Fibroblast of lung (primary cell): ENCODE measurements at places on chromosomes 6 and 20. TPM values are rescaled to one million over a fixed set of nuclear protein-coding genes. Genes with fewer than 3 reads are reported as not detected.

DNA sequence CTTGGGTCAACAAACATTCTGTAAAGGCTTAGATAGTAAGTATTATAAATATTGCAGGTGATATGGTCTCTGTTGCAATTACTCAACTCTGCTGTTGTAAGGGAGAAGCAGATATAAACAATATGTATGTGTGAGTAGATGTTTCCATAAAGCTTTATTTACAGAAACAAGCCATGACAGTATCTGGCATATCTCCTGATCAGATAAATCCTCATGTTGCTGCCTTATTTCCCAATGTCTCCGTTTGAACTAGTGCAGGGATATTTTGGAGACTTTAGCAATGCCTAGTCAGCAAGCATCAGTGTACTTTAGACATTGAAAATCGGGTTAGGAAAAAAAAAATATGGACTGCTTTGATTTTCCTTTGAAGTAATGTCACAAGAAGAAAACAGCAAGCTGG is 96.1 kb downstream of the LAMA2 start:
- peak; percentile 72 for DNase-seq

DNA sequence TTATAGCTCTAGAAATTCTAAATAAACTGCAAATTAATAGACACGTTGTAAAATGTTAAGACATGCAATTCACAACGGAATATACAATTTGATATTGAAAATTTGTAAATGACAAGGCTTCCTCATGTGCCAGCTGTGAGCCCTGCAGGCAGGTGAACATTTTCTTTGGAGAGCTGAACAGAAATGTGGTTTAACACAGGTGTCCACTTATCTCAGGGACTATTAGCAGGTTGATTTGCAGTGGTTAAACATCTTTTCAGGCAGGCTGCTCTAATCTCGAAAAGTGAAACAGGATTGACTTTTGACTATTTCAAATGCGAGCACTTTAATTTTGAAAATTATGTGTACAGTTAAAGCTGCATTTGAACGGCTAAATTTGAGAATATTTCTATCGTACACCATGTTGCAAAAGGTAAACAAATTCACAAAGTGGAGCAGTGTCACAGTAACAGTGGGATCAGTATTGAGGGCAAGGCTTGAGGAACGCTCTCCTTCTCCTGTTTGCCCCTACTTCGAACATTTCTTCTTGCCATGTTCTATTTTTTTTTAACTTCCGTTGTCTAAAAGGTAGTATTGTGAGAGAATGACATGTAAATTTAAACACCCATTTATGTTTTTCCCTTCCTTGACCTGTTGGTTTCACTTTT is 210.8 kb downstream of the CDKAL1 start:
- no peak for DNase-seq

DNA sequence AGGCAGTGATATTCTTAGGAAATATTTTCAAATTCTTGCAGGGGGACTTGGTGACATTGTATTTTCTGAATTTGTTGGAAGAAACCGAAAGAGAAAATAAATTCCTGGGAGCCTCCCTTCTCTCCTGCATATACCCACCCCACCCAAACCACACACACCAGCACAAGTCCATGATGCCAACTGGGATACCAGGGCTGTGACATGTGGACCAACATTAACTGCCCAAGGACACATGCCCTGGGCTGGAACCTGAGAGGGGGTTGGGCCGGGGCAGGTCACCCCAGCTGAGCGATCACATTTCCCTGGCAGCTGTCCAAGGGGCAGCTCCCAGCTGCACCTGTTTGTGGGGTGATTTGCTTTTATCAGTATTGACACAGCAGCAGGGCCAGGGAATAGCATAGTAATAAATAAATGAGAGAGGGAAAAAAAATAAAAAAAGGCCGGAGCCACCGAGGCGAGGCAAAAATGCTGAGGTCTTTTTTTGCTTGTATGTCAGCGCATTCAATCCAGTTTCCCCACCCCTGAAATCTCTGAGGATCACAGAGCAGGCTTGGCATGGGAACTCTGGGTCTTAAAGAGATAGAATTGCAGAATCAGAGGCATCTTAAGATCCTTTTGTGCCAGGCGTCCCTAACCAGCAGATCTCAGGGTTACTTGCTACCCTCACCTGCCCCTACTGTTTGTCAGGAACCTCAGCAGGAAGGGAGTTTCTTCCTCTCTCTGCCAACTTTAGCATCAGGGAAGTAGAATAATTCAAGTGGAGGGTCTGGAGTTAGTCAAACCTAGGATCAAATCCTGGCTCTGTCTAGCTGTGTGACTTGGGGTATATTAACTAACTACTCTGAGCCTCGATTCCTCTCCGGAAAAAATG is 66.5 kb upstream of the PIM1 start:
- peak; percentile 46 for DNase-seq

BTN1A1 gene
- total RNA-seq: not detected in 2 replicates

- no peak for DNase-seq
Measured at GRCh38 chr20:59560588-59561227, 43.6 kb upstream of the PHACTR3 start.

- no peak for DNase-seq
Measured at GRCh38 chr6:26401389-26401986, 587 bp upstream of the BTN3A1 start.

- peak; percentile 49 for DNase-seq
Measured at GRCh38 chr6:41531591-41532582, 14.3 kb upstream of the FOXP4 start.

- DNase-seq: peak; percentile 82
Measured at GRCh38 chr6:81362246-81362645, 390.2 kb downstream of the TENT5A start.

- DNase-seq: no peak
Measured at GRCh38 chr6:24933868-24934401, 1.8 kb downstream of the RIPOR2 start.

DNA sequence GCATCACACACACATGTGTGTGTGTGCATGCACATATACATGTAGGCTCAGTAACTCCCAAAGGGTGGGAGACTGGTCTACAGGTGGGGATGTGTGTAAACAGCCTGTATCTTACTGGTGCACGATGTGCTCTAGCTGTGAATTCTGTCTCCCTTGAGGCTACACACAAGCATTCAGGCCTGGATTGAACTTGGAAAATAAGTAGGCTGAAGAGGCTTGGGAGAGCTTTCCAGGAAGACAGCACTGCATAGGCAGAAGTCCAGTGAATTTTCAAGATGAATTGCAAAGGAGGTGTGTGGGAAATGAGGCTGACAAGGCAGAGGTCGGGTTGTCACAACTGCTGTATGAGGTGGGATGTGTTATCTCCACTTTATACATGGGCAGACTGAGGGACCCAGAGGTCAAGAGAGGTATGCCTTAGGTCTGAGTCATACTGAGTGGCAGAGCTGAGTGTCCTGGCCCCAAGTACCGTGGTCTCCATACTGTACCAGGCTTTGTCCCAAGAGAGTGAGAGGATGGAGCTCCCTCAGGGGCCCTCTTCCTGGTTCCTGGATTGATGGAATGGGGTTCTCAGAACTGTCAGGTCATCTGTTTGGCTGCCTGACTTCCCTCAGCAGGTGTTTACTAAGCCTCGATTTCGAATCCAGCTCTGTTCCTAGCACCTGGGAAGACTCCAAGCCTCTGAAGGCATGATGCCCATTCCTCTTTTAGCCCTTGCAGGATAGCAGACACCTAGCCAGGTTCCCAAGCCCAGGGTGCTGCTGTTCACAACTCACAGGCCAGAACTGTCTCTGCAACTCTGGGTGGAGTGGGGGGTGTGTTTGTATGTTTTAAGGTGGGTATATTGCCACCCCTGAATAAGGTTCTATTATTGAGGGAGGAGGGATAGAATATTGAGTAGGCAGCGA is 14.4 kb downstream of the SNPH start:
- peak; percentile 17 for DNase-seq

FAM217A gene
- not detected in 2 replicates for total RNA-seq

DNA sequence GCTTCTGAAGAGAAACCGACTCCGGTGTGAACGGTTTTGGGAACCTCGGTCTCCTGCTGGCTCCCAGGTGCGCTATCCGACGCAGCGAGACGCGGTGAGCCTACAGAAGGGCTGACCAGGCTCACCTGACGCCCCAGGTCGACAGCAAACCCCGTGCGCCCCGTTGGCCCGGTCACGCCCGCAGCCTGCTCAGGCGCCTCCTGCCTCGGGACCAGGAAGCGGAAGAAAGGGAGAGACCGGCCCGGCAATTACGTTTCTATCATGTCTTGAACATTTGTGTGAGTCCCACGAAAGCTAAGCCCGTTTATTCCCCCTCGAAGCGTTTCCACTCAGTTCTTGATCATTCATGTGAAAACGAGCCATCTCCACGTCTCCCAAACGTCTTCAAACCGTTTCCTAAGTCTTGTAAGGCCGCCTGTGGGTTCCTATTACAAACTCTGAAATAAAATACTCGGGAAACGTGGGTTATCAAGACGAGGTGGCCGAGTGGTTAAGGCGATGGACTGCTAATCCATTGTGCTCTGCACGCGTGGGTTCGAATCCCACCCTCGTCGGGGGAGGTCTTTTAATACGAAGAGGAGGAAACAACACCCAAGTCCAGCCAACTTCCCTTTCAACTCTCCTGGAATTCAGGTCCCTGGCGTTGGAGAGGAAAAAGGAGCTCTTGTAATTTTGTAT is 150.5 kb upstream of the PRSS16 start:
- DNase-seq: peak; percentile 77

- DNase-seq: no peak
Measured at GRCh38 chr6:17396256-17396655, 2.9 kb downstream of the CAP2 start.

DNA sequence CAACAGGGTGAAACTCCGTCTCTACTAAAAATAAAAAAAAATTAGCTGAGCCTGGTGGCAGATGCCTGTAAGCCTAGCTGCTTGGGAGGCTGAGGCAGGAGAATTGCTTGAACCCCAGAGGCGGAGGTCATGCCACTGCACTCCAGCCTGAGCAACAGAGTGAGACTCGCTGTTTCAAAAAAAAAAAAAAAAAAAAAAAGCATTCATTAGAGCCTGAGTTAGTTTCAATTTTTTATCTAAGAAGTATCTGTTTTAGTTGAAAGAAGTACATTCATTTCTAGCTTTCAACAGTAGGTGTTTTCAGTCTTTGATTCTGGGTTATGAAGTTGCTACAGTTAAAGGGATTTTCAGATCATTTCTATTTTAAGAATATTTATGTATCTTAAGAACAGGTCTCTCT is 42.2 kb downstream of the ZNF292 start:
- DNase-seq: no peak

FAM184A gene
- total RNA-seq: 1.3 and 1.7 TPM in 2 replicates

GRCh38 chr6:91387290-91388059 is 800.6 kb upstream of the MAP3K7 start:
- no peak for DNase-seq

GRCh38 chr20:6613280-6613861 is 154.1 kb upstream of the BMP2 start:
- DNase-seq: no peak

HSPA1L gene
- total RNA-seq: 2.1 and 3.1 TPM in 2 replicates

- DNase-seq: peak; percentile 74
Measured at GRCh38 chr20:44092551-44093248, 94.3 kb downstream of the JPH2 start.

- peak; percentile 71 for DNase-seq
Measured at GRCh38 chr6:127971945-127972391, 71.1 kb upstream of the THEMIS start.

DNA sequence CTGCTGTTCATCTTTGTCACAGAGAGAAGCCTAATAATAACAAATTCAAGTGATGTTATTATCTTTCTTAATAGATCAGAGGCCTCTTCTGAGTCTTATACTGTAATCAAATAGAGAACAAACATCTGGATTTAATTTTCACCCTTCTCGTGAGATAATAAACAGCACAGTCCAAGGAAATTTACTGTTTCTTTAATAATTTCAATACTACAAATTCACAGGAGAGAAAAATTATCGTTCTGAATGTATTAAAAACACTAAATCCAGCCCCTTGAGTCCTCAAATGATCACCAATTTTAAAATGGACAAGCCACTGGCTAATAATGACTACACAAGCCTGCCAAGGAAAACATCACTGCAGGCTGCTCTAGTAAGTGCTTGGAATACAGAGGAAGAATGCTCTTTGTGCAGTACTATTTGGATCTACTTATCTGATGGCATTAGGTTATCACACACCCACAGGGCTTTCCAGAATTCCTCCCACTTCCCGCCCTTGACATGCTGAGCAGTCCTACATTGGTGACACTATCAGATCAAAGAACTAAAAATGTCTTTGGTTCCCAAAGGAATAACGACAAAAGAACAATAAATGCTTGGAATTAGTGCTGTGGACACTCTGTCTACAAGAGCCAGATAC is 38.1 kb downstream of the SYNE1 start:
- DNase-seq: no peak

PEX7 gene
- 8.7 and 18.0 TPM in 2 replicates for total RNA-seq

GRCh38 chr6:6626187-6626586 is 37.7 kb downstream of the LY86 start:
- DNase-seq: no peak

GGTLC1 gene
- total RNA-seq: not detected in 2 replicates

DNA sequence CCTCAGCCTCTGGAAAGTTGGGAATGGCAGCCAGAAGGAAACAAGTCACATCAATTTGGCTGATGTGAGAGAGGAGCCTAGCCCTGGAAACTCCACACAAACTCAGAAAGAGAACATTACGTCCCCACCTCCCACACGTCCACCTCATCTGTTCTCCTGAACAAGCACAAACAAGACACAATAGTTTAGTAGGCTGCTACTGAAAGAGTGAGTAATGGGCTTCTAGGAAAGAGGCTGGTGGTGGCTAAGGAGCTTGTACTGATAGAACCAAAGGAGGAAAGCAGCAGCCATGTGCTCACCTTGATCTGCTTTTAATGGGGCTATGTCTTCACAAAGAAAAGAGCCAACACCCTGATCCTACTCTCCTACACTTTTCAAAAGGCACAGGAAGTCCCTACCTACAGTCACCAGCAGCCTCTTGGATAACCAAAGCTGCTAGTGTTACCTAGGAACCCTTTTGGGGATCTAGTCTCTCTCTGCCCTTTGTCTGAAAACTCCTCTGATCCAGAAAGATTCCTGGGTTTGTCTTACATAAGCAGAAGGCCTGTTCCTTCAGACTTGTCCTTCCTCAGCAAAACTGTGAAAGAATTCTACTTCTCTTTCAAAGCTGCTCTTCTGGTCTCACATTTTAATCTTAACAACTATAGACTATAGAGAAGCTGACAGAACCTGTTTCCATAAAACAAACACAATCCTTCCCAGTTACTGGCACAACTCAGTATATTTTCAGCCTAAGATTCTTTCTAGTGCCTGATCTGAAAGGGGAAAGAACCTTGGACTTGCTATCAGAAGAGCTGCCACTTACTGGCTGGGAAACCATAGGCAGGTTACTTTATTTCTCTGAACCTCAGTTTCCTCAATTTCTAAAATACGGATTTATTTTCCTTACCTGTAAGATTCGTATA is 3.1 kb downstream of the PLAGL2 start:
- peak; percentile 22 for DNase-seq

GRCh38 chr6:16496210-16496609 is 257.8 kb downstream of the GMPR start:
- DNase-seq: no peak

SYCP2 gene
- total RNA-seq: 0.51 and 1.2 TPM in 2 replicates

GRCh38 chr6:15366879-15367278 is 121.0 kb downstream of the JARID2 start:
- no peak for DNase-seq

FKBP1C gene
- total RNA-seq: 0.26 and 0.99 TPM in 2 replicates

- DNase-seq: peak; percentile 30
Measured at GRCh38 chr20:37526839-37527637, 638 bp downstream of the BLCAP start.

- peak; percentile 50 for DNase-seq
Measured at GRCh38 chr6:11585426-11586016, 48.0 kb downstream of the TMEM170B start.

KHDC1L gene
- total RNA-seq: not detected in 2 replicates

MMP24OS gene
- 24.4 and 30.1 TPM in 2 replicates for total RNA-seq
